GM23338 (cell line): ENCODE measurements at places on chromosomes 4 and X.

- peak; percentile 66 for DNase-seq
These were observed 12.8 kb downstream of the AIMP1 start for GRCh38 chr4:106329041-106329618.

- peak; percentile 48 for DNase-seq
These were observed 45.4 kb downstream of the EDNRA start for GRCh38 chr4:147526272-147526654.

- DNase-seq, result no peak
These were observed 15.6 kb downstream of the NELFA start for GRCh38 chr4:1993169-1993516.

DNA sequence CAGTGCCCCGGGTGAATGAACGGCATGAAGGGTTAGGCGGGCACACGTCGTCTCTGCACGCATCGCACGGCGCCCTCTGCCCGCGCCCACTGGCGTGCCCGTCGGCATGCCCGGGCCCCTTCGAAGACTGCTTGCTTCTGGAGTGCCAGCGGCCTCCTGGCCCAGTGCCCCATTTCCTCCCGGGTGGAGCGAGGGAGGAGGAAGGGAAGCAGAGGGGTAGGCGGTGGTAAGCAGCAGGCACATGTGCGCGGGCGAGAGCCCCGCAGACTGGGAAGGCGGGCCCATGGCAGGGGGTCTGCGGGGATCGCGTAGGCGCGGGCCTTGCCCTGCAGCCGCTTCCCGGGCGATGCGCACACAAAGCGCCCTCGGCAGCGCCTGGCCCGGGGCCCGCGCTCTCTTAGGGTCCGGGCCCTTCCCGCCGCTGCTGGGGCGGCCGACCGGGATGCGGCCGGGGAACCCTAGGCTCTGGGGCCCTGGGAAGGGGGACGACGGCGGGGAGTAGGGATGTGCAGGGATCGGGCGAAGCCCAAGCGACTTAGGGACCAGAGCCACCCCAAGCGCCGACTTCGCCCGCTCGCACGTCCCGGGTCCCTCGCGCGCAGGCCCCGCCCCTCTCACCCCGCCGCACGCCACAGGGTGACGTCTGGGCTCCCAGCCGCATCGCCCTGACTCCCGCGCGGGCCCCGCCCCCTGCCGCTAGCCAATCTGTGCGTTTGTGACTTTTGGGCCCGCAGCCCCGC, 866 bp upstream of the EMD start:
- peak; percentile 47 for DNase-seq

DNA sequence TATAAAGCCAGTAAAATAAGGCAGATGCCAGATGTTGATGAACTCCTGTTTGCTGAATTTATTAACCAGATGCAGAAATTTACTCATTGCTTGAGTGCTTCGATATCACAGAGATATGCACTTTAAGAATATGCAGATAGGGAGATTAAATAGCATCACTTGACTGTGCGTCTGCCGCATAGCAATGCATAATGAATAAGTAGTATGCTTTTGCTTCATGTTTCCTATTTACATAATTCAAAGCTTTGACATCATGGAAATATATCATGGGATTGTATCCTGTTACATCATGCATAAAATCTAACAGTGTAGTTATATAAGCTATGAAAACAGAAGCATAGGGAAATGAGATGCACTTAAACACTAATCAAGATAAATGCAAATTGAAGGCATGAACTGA, 45.9 kb downstream of the VEGFC start:
- DNase-seq, result no peak

- no peak for DNase-seq
These were observed 54.9 kb upstream of the ANTXR2 start for GRCh38 chr4:80127870-80128419.

DNA sequence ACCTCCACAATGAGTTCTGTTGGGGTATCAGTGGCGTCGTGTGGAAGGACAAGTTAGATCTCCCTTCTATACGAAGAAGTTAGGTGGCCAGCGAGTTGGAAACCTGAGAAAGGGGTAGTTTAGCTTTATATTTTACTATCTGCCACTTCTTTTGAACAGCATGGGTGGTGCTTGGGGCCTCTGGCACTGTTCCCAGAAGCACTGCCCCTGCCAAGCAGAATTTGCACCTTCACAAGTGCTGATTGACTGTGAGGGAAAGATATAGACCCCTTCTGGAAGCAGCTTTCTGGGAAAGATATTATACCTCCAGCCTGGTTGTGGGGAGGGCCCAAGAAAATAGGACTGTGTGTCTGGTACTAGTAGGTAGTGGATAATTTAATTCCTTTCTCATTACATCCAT, 246.9 kb downstream of the FBXO8 start:
- DNase-seq, result no peak

DNA sequence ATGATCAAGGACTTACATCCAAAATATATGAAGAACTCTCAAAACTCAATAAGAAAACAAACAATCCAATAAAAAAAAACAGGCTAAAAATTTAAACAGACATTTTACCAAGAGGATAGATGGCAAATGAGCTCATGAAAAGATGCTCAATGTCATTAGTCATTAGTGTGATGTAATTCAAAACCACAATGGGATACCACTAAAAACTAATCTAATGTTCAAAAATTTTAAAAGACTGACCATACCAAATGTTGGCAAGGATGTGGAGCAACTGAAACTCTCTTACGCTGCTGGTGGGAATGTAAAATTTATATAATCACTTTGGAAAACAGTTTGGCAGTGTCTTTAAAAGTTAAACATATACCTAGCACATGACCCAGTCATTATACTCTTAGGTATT, 43.7 kb downstream of the RPS6KA6 start:
- DNase-seq, result no peak

DNA sequence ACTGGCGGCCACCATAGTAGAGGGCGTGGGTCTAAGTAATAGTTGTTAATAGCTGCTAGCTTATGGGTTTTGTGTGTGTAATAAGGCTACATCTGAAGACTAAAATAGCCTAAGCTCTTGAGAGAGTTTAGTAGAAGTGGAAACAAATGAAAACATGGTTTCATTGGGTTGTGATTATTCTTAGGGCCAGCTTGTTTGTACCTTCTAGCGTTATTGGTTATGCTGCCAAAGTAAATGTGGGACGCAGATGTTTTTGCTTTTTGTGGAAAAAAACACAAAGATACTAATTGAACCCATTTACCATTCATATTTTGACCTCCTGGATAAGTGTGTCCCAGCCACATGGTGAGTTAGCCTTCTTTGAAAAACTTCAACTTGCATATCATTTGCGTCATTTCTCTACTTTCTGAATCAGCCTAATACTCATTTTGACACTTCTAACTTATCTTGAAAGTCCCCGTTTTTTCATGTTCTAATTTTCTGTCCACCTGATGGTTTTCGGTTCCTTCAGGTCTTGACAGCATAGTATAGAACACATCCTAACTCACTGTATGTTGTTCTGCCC, 305.3 kb downstream of the FRMPD4 start:
- DNase-seq, result no peak

DNA sequence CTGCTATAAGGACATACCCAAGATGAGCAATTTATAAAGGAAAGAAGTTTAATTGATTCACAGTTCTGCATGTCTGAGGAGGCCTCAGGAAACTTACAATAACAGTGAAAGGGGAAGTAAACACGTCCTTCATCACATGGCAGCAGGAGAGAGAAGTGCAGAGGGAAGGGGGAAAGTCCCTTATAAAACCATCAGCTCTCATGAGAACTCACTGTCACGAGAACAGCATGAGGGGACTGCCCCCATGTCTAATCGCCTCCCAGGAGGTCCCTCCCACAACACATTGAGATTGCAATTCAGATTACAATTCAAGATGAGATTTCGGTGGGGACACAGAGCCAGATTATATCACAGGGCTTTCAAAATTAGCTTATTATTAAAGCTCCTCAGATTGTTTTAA, 209.5 kb upstream of the PPP3CA start:
- no peak for DNase-seq

DNA sequence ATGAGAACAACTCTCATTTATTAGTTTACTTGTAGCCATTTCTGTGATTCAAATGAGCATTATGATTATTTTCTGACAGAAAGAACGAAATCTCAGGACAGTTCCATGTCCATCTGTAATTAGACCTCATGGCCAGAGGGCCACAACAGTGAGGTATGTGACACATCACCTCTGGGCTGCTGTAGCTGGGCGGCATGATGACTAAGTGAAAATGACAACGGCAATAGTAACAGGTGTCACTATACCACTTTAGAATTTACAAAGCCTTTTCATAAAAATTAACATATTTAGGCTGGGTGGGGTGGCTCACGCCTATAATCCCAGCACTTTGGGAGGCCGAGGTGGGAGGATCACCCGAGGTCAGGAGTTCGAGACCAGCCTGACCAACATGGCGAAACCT, 252.6 kb downstream of the CBR4 start:
- DNase-seq, result no peak

- DNase-seq, result no peak
These were observed 2121.5 kb upstream of the AGA start for GRCh38 chr4:179563741-179564140.

- DNase-seq, result peak; percentile 17
These were observed 547 bp upstream of the CLGN start for GRCh38 chr4:140427919-140428471.

DNA sequence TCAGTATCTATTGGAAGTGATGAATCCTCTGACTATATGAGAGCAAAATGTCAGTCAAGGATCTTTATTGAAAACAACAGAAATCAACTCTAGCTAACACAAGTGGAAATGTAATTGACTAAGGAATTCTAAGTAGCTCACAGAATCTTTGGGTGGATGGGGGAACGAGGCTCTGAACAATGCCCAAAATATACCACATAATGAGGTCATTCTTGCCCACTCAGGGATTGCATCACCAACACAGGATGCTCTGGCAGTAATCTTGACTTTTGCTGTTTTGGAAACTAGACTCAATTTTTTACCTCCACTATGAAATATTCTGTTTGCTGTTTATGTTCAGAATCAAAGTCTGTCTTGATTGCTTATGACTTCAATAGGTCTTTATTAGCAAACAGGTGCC, 127.4 kb upstream of the UNC5C start:
- no peak for DNase-seq

DNA sequence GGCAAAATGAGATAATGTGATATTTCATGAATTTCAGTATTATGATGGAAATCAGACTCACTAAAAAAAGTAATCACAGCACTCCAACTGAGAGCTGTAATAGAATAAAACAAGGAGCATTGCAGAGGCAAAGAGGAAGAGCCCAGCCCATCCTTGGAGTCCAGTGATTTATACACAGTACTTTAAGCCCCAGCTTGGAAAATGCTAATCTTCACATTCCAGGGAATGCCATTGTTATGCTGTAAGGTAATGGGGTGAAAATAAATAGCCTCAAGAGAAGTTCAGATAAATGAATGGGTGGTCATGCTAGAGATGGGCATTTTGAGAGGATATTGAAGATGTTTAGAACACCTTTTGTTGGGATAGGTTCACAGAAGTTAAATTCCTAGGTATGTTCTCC, 190.3 kb upstream of the TAPT1 start:
- DNase-seq, result no peak

- DNase-seq, result peak; percentile 85
These were observed at the start of gene FAM199X for GRCh38 chrX:104165894-104166734. Gene FAM199X, plus strand, starts transcription at chrX:104166453. Its CDS starts 333 bp downstream, at chrX:104166786.

GRCh38 chrX:149223854-149224253, 281.3 kb downstream of the IDS start:
- no peak for DNase-seq

DNA sequence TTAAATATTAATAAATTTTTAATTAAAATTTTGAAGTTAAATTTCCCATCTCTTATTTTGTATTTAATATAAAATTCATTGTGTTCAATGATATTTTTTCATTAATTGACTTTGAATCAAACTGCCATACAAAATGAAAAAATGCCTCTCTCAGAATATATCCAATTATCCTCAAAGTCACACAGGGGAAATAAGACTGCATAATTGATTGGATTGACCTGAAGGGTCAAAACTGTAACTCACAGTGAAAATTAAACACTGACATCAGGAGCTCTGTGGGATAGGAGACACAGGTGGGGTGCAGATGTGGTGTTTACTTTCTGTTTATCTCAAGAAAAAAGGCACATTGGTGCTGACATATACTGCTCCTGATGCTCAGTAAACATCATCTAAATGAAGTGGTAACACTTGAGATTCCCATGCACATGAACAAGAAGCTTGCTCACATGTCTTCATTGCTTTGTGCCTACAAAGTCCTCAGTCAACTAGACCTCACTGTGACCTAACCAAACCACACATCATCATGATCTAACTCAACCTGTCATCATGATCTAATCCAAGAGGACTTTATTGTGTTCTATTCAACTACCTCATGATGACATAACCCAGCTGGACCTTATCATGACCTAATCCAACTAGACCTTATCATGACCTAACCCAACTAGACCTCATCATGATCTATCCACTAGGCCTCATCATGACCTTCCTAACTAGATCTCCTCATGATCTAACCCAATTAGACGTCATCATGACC, 83.7 kb downstream of the DHRSX start:
- no peak for DNase-seq
